ENCODE measurements at places on chromosomes 2 and 18.

- DNase-seq, result no peak
Observed at GRCh38 chr2:146985753-146986152, 859.1 kb upstream of the ACVR2A start.

GRCh38 chr2:16404551-16405300 is 260.9 kb downstream of the CYRIA start:
- no peak for DNase-seq

GRCh38 chr2:149586898-149587219 is 716 bp downstream of the MMADHC start:
- DNase-seq, result no peak

GRCh38 chr2:74031221-74031620 is 46.5 kb downstream of the TET3 start:
- DNase-seq, result no peak

- peak; percentile 21 for DNase-seq
Observed at GRCh38 chr18:21262979-21263378, 20.9 kb downstream of the GREB1L start.

GRCh38 chr18:3554811-3555427 is 104.9 kb downstream of the TGIF1 start:
- DNase-seq, result peak; percentile 6

- DNase-seq, result no peak
Observed at GRCh38 chr2:134625311-134625710, 93.5 kb downstream of the TMEM163 start.

- no peak for DNase-seq
Observed at GRCh38 chr2:126571403-126571802, 84.6 kb upstream of the GYPC start.

DNA sequence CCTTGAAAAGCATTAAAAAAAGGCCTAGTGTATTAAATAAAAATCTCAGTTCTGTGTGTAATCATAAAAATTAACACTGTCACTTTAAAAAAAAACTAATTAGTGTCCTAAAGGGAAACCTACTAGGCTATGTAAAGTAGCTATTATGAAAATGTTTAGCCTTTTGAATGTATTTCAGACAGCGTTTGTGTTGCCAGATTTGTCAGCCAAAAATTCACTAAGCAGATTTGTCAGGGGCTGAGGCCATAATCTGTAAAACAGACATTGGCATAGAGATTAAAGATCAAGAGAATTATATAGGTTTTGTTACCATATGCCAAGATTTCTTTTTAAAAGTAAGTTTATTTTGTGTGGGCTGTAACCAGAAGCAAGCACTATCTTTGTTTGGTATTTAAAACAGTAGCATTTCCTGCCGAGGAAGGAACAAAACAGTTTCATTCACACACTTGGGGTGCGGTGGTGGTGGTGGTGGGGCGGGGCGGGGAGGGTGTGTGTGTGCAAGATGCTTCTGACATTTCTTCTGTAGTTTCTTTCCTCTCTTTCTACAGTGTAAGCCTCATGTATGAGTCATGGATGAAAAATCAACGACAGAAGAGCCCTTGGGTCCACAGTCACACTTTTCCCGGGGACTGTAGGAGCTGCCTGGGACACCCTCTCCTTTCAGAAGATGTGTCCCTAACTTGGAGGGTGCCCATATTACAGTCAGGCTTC is 328.5 kb upstream of the FANCL start:
- DNase-seq, result no peak

DNA sequence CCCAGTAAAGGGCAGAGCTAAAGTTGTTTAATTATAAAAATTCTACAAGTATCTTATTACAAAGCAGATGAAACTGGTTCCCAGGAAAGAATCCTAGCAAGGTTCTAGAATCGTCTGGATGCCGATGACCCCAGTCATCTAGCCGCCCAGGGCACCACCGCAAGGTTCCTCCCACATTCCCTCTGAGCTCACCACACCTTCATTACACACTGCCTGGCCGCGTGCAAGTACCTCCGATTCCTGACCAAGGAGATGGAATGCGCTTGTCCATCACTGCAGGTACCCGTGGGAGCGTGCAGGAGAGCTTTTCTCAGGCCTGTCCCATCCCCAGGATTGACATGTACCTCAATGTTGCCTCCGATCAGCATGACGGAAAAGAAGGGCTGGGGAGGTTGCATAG is 158.5 kb downstream of the LAMA1 start:
- DNase-seq, result no peak

GRCh38 chr2:147512206-147512605 is 332.6 kb upstream of the ACVR2A start:
- no peak for DNase-seq

- DNase-seq, result peak; percentile 60
Observed at GRCh38 chr2:237558961-237559641, 7.3 kb upstream of the PRLH start.

- DNase-seq, result no peak
Observed at GRCh38 chr2:172561270-172561669, 5.4 kb downstream of the PDK1 start.

DNA sequence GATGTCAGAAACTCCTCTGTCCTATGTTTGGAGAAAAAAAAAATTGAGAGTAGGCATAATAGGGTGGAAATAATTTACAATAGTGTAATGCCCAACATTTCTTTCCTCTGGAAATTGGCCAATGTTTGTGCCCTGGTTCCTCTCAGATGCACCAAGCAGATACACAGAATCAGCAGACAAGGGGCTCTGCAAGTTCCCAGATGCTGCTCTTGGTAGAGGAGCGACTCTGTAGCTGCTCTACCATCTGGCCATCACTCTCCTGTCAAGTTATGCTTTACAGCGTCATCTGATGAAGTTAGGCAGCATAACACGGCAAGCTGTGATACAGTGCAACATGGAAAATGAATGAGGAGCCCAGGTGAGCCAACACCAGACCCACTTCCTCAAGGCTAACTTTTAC is 1.6 kb downstream of the DYTN start:
- DNase-seq, result no peak

- no peak for DNase-seq
Observed at GRCh38 chr2:118062669-118063068, 25.6 kb upstream of the INSIG2 start.

DNA sequence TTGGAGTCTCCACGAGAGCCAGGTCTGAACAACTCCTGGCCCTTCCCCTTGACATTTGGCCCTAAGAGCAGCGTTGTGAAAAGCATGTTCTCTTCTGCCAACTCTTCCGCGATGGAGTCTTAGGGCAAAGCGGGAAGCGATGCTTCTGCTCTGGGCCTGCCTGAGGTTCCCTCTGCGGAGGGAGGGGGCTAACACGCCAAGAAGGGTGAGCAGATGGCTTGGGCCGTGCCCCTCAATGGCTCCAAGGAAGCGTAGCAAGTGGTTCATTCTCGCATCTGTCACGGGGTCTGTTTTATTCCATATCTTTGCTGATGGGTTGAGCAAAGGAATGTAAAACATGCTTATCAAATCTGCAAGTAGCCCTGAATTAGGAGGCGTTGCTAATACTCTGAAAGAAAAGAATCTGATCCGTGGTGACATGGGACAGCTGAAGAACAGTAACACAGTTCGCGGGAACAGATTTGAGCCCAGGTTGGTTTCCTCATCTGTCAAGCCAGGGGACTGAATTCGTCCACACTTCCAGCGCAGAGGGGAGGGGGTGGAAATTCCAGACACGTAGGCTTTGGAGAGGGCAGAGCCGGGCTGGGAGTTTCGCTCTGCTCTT is 38.0 kb downstream of the DNMT3A start:
- no peak for DNase-seq

DNA sequence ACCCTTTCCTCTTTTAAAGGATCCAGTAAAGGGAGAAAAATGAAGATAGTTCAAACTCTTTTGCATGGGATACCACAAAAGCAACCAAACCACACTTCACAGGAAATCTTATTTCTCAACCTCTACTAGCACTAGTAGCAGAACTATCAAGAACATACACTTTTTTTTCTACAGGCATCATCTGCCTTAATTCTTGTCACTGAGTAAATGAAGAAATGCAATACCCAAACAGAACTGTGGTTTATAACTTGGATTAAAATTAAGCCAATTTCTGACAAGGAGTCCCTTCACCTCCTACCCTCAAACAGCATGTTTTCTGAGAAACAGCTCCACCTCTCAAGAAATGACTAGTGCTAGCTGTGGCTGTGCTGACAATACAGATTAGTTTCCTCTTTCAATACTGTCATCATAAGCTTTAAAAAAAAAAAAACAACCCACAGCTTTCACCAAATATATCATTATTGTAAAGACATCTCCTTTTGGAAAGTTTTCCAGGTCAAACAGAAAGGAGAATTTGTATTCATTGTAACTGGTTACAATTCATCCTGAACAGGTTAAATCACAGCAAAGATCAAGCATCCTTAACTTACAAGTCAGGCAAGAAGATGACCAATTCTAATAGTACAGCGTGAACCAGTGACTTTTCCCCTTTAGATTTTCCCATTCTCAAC is 44.4 kb downstream of the PTPN2 start:
- DNase-seq, result no peak

- DNase-seq, result no peak
Observed at GRCh38 chr2:222960126-222960525, 91.9 kb upstream of the KCNE4 start.

GRCh38 chr2:205555566-205556230 is 126.6 kb upstream of the NRP2 start:
- peak; percentile 34 for DNase-seq

- DNase-seq, result no peak
Observed at GRCh38 chr2:205511221-205511620, 171.1 kb upstream of the NRP2 start.

DNA sequence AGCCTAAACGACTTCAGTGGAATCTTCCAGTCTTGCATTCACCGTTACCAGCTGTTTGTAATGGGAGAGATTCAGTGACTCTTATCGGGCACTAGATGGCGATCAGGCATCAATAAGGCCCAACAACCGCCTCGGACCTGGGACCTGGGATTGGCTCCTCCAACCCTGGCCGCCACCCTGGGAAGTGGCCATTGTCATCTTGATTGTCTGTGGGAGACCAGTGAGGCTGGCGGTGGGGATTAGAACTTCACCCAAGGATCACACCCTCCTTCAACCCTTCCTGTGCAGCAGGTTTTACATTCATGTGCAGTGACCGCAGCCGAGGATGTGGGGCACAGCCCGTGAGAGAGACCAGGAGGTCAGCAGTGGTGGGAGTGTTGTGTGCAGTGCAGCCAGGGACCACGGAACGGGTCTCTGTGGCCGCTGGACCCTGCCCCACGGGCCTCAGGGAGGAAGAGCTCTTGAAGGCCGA is 85.3 kb downstream of the SPP2 start:
- peak; percentile 80 for DNase-seq

- no peak for DNase-seq
Observed at GRCh38 chr2:219507581-219508443, 6.5 kb upstream of the ASIC4 start.

DNA sequence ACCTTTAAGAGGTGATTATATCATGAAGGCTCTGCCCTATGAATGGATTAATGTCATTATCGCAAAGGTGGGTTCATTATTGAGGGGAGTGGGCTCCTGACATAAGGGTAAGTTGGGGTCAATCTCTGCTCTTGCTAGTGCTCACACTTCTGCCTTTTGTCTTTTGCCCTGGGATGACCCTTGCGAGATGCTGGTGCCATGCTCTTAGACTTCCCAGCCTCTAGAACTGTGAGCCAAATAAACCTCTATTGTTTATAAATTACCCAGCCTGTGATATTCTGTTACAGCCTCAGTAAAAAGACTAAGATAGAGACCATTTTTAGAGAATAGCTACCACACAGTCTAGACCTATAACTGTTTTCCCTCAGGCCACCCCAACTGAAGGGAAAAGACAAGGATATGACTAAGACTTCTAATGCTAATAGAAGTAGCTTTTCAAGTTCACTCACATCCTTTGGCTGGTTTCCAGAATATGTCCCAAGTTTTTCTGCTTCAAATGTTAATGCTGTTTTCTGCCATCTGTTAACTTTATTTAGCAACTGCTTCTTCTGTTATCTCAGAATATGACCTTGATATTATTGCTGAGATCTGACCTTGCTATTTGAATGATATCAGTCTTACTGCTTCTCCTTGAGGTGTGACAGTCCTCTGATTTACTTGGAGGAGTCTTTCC is 65.1 kb upstream of the STAM2 start:
- no peak for DNase-seq

- no peak for DNase-seq
Observed at GRCh38 chr2:201279079-201279478, 18.7 kb downstream of the CASP8 start.

- no peak for DNase-seq
Observed at GRCh38 chr2:234846599-234847363, 105.0 kb upstream of the SH3BP4 start.

DNA sequence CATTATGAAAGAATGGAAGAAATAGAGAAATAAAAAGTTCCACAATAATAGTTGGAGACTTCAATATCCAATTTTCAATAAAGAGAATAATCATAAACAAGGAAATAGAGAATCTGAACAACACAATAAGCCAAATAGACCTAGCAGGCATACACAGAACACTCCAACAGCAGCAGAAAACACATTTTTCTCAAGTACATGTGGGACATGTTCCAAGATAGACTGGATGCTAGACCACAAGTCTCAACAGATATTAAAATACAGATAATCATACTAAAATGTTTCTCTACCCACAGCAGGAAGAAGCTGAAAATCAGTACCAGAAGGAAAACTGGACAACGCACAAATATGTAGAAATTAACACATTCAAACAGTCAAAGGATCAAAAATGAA is 113.9 kb downstream of the USP34 start:
- no peak for DNase-seq

DNA sequence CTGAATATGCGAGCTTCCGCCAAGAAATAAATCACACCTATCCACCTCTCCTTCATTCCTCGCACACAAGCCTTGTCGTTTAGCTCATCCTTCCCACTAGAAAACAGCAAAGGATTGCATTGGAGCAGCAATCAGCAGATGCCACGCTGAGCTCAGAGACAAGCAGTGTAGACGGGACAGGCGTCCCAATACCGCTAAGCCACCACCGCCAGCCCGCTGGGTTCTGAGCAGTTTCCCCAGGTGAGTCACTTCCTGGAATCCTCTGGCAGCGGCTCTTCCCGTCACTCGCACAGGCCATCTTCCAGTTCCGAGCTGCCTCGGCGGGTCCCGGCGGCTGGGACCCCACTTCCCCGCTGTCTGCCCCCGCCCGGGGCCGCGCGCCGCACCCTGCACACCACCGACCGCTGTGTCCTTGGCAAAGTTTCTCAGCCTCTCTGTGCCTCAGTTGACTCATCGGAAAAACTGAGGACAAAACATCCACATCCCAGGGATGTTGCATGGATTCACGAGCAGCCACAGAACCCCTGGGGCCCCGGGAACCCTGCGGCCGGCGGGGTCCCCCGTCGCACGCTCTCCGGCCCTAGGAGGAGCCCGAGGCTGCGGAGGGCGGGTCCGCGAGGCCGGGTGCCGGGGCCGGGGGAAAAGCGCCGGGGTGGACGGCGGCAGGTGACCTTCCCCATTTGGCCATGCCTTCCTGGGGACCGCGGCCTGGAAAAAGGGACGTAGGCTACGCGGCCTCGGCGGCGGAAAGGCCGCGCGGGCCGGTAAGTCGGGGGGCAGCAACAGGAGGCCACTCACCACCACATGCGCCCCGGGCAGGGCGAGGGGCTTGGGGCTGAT is 573 bp downstream of the KDSR start:
- peak; percentile 67 for DNase-seq

Measured in NCI-H146 (cell line).